ENCODE measurements at places on chromosomes 7 and 10. TPM values are rescaled to one million over a fixed set of nuclear protein-coding genes. Genes with fewer than 3 reads are reported as not detected.

Gene CRYGN
- total RNA-seq: 1.2 TPM

- H3K4me1 ChIP-seq: no peaks in the 10 kb centered on the region
- H3K27ac ChIP-seq: no peak overlapping the region
- H3K4me3 ChIP-seq: no peak overlapping the region
- DNase-seq: no peak
Observed at GRCh38 chr7:116687801-116688201, 15.8 kb downstream of the MET start.

DNA sequence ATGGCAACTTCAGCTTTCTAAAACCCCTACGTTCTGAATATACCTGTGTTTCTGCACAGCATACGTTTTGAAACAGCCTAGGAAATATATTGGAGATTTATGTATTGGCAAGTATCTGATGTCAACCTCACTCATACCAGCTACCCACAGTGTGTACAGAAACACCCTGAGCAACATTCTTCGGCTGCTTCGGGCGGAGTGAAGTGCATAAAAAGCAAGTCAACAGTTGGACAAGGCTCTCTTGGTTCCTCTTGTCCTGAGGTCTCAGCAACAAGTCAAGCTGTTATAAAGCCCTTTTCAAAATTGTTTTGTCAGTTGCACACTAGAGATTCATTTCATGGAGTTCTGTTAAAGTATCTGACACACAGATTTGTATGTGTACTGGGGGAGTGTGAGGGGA, 40.0 kb upstream of the PAPSS2 start:
- no peaks in the 10 kb centered on the region for H3K36me3 ChIP-seq
- DNase-seq: no peak
- H3K4me1 ChIP-seq: no peaks in the 10 kb centered on the region
- no peak overlapping the region for H3K4me3 ChIP-seq
- no peaks in the 10 kb centered on the region for H3K27me3 ChIP-seq
- no peak overlapping the region for H3K27ac ChIP-seq

Gene COL13A1
- total RNA-seq: 0.19 TPM

Gene GIMAP2
- 70.4 TPM for total RNA-seq

Gene LRMDA
- total RNA-seq: 2.5 TPM

Gene CCL24
- total RNA-seq: 0.19 TPM

DNA sequence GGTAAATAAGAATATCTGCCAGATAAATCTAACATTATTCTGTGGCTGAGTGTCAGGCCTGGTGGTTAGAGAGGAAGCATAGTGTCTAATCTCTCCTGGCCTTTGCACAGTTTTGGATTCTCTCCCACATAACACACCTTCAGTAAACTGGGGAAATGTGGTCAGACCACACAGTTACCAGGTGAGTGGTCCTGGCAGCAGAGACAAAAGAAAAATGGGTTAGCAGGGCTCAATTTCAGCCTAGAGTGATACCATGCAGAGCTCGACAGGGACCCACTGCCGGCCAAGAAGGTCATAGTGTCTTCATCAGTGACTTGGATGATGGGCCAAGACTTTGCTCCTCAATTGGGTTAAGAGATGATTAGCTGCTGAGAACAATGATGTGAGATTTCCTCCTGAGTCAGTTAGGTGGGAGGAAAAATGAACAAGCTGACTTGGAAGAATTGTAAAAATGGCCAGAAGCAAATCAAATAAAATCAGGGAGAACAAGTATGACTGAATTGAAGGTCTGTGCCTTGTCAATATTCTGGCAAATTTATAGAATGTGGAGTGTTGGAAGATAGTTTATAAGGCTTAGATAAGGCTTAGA, 69.2 kb upstream of the EFCAB10 start:
- H3K36me3 ChIP-seq: peaks cover 50% of the 10 kb centered on the region
- no peak for DNase-seq
- no peak overlapping the region for H3K4me3 ChIP-seq
- no peaks in the 10 kb centered on the region for H3K27me3 ChIP-seq
- H3K4me1 ChIP-seq: no peaks in the 10 kb centered on the region

GRCh38 chr7:158061026-158061630, 526.5 kb downstream of the PTPRN2 start:
- H3K27ac ChIP-seq: no peak overlapping the region
- DNase-seq: no peak

GRCh38 chr7:31500656-31501055, 13.2 kb upstream of the ITPRID1 start:
- DNase-seq: no peak
- no peaks in the 10 kb centered on the region for H3K36me3 ChIP-seq
- no peak overlapping the region for H3K4me3 ChIP-seq
- no peaks in the 10 kb centered on the region for H3K4me1 ChIP-seq

DNA sequence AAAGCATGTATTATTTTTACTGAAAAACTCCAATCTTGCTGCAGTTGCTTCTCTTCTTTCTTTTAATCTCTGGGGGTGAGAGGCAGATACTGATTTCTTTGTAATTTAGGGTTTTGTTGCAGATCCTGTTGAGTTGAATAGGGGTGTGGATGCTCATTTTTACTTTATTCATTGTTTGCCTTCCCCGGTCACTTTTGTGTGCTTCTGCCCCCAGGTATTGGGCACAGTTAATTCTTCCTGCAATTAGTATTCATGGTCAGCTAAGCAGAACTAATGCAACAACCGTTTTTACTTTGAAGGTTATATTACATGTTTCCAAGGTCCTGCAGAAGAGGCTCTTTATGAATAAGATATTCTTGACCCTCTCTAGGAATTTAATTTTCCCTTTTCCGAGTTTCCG, 96.4 kb downstream of the BUB3 start:
- H3K4me1 ChIP-seq: no peaks in the 10 kb centered on the region
- no peaks in the 10 kb centered on the region for H3K36me3 ChIP-seq
- H3K27ac ChIP-seq: no peak overlapping the region
- no peak overlapping the region for H3K4me3 ChIP-seq
- H3K27me3 ChIP-seq: no peaks in the 10 kb centered on the region
- DNase-seq: no peak

- H3K36me3 ChIP-seq: no peaks in the 10 kb centered on the region
- DNase-seq: no peak
- H3K27ac ChIP-seq: no peak overlapping the region
- no peaks in the 10 kb centered on the region for H3K4me1 ChIP-seq
- no peak overlapping the region for H3K4me3 ChIP-seq
- H3K27me3 ChIP-seq: no peaks in the 10 kb centered on the region
Observed at GRCh38 chr7:120205101-120205500, 67.9 kb upstream of the KCND2 start.

Gene TMEM225B
- 1.5 TPM for total RNA-seq

GRCh38 chr7:145156834-145157233, 321.0 kb upstream of the TPK1 start:
- H3K4me1 ChIP-seq: no peaks in the 10 kb centered on the region
- no peak for DNase-seq
- H3K27ac ChIP-seq: no peak overlapping the region
- no peaks in the 10 kb centered on the region for H3K36me3 ChIP-seq
- H3K4me3 ChIP-seq: no peak overlapping the region

DNA sequence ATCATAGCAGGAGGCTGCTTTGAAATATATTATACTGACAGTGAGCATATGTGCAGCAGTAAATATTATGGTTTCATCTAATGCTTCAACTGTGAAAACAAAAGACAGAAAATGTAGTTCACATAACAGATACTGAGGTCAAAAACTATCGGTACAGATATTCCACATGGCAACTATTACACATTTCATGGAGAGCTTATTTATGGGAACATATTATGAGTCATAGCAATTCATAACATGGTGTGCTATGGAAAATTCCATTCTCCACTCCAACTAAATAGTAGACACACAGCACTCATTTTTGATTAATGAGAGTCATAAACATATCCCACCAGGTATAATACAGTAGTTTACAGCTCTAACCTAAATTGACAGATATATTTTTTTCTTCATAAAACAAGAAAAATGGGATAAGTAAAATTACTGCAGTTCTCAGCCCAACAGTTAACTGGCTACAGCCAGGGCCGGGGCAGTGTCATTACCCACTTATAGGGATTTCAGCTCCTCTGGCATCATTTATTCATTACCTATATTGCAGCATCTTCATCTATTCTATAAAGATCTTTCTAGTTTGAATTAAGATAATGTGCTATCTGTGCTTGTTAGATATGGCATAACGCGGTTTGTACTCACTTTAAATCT, 475.6 kb upstream of the KLF6 start:
- H3K27me3 ChIP-seq: no peaks in the 10 kb centered on the region
- H3K4me3 ChIP-seq: no peak overlapping the region
- no peaks in the 10 kb centered on the region for H3K36me3 ChIP-seq
- no peak overlapping the region for H3K27ac ChIP-seq

DNA sequence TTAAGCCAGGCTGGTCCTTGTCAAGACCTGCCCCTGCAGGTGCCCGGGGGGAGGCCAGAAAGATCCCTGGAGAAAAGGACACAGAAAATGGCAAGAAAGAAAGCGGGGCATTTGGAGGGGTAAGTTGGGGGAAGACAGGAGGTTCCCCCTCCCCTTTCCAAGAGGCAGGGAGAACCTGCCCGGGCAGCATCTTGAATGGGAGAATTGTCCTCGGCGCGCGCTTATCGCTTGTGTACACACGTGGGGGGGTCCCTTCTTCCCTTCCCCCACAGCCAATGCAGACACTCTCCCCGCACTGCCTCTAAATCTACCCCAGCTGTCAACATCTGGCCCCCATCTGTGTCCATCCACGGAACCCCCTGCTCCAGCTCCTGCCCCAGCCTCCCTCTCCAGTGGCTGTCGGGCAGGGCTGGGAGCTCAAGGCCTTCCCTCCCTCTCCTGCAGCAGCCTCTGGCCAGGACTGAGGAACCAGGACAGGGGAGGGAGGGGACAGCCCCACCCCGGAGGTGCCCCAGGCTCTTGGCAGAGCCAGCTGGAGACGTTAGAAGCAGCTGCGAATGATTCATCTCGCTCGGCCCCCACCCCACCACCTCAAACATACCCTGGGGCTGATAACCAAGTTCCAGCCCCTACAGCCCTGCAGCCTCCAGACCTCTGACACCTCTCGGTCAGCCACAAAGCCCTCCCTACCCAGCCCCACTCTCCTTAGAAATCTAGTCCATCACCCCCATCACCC, 25.3 kb downstream of the EPHB4 start:
- peaks cover 10% of the 10 kb centered on the region for H3K4me1 ChIP-seq
- no peak overlapping the region for H3K27ac ChIP-seq
- no peaks in the 10 kb centered on the region for H3K36me3 ChIP-seq
- H3K4me3 ChIP-seq: no peak overlapping the region

DNA sequence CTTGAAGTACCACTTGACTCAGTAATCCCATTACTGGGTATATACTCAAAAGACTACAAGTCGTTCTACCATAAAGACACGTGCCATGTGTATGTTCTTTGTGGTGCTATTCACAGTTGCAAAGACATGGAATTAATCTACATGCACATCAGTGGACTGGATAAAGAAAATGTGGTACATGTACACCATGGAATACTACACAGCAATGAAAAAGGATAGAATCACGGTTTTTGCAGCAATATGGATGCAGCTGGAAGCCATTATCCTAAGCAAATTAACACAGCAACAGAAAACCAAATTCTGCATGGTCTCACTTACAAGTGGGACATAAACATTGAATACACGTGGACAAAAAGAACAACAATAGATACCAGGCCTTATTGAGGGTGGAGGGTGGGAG, 583.4 kb upstream of the CELF2 start:
- DNase-seq: no peak
- H3K36me3 ChIP-seq: no peaks in the 10 kb centered on the region
- H3K4me1 ChIP-seq: no peaks in the 10 kb centered on the region
- no peak overlapping the region for H3K4me3 ChIP-seq

Gene UPF2
- total RNA-seq: 22.7 TPM

DNA sequence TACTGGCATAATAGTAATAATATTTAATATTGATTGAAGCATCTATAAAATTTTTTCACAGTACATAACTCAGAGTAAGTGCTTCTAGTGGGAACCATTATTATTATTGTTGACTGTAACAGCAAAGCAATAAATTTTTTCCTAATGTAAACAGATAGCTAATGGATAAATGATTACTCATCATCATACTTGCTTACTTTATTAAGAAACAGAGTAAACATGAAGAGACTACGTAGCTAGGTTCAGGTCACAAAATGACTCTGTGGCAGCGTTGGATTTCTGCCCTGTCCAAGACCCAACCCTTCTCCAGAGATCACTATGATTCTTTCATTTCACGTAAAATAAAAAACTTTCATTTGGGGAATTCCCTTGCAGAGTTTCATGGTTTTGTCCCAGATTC, 8.3 kb upstream of the ABCB5 start:
- H3K4me1 ChIP-seq: no peaks in the 10 kb centered on the region
- no peaks in the 10 kb centered on the region for H3K36me3 ChIP-seq
- no peak overlapping the region for H3K4me3 ChIP-seq

- H3K4me3 ChIP-seq: no peak overlapping the region
- H3K36me3 ChIP-seq: no peaks in the 10 kb centered on the region
- peaks cover under 1% of the 10 kb centered on the region for H3K4me1 ChIP-seq
- no peak overlapping the region for H3K27ac ChIP-seq
- DNase-seq: no peak
Observed at GRCh38 chr10:45439873-45440272, 65.9 kb downstream of the ALOX5 start.

DNA sequence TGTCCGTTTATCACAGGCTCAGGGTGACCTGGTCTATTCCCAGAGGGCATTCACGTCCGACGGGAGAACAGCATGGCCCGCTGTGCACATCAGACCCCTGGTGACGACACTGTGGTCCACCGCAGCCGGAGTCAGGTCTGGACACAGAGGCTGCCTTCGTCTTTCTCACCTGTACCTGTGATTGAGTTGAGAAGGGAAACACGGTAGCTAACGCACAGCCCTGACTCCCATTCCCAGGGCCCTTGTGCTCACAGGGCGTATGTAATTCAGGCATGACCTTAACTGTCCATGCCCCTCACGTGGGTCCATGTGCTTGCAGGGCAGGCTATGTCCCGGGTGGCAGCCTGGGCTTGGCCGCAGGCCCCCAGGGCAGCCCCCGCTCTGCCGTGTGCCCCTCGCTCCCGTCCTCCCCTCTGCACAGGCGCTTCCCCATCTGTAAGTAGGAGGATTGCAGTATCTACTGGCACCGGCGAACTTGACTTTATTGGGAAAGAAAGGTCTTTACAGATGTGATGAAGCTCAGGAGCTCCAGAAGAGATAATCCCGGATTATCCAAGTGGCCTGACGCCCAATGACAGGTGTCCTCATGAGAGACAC, 221.3 kb upstream of the TCERG1L start:
- no peaks in the 10 kb centered on the region for H3K4me1 ChIP-seq
- H3K36me3 ChIP-seq: no peaks in the 10 kb centered on the region
- DNase-seq: no peak
- no peak overlapping the region for H3K27ac ChIP-seq

DNA sequence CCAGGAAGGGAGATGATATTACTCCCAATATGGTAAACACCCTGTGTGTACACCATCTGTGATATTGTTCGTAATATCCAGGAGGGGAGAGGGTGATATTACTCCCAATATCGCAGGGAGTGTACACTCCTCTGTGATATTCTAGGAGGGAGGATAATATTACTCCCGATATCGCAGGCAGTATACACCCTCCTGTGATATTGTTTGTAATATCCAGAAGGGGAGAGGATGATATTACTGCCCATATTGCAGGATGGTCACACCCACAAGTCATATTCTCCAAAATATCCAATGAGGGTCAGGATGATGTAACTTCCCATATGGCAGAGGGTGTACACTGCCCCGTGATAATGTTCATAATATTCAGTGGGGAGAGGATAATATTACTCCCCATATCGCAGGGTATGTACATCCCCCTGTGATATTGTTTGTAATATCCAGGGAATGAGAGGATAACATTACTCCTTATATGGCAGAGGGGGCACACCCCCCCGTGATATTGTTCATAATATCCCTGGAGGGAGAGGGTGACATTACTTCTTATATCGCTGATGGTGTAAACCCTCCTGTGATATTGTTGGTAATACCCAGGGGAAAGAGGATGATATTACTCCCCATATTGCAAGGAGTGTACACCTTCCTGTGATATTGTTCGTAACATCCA, 17.1 kb downstream of the AZGP1 start:
- peaks cover 16% of the 10 kb centered on the region for H3K27me3 ChIP-seq
- DNase-seq: no peak
- H3K4me3 ChIP-seq: no peak overlapping the region
- H3K4me1 ChIP-seq: no peaks in the 10 kb centered on the region
- H3K27ac ChIP-seq: no peak overlapping the region

All from thymus (tissue), 14 donors.